ENCODE measurements at places on chromosomes 3 and 15.

GRCh38 chr15:79644091-79644490 is 212.0 kb downstream of the MINAR1 start:
- DNase-seq = no peak

DNA sequence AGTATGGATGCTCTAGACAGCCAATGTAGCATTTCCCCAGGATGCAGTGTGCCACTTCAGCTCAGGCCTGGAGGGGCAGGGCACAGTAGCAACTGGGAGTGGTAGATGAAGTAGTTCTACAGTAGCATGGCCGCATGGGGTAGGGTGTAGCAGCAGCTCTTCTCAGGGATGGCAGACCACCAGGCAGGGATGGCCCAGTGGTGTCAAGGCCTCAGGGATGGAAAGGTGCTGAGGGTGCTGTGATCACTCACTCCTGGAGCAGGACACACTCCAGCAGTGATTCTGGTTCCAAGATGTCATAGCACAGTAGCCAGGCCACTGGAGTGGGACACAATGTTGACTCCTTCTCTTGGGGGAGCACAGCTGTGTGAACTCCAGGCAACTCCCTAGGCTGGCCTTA is 210.9 kb upstream of the LYSMD4 start:
- DNase-seq = no peak

DNA sequence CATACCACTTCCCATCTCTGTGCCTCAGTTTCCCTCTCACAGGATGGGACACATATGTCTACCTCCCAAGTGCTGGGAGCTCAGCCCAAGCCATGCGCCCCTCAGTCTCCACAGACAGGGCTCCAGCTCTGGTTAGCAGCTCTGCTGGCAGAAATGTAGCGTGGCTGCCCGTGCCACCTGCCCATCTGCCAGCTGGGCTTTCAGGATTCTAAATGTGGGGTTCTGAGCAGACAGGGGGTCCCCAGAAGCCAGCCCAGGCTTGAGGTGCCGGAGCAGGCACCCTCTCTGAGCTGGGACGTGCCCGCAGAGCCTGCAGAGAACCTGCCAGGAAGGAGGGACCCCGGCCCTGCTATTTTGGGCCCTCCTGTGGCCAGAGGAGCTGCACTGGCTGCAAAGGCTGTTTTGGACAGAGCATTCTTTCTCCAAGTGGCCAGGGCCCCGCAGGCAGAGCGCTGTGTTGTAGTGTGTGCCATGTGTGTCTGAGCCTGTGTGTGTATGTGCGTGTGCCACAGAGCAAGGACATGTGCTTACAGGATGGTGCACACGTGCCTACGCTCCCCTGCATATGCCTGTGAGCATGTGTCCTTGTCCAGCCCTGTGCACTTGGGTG is 31.7 kb downstream of the PSTPIP1 start:
- DNase-seq = peak; percentile 63

DNA sequence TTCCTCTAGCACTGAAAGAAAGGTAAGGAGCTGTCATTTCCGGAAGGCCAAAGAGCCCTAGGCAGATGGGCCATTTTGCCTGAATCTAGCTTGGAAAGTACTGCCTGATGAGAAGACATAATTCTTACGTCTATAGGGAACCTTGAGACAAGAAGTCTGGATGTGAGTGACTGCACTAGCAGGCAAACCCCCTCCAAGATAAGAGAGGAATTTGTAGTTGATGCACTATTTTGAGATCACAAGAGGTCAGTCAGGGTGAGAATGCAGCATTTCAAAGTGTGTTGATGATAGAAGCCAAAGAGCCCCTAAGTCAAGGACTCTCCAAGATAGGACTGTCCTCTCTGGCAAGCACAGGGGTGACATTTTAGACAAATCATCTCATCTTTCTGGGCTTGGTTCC is 99.2 kb downstream of the HES1 start:
- no peak for DNase-seq

- DNase-seq = no peak
Measured at GRCh38 chr3:55708242-55708641, 221.1 kb upstream of the WNT5A start.

DNA sequence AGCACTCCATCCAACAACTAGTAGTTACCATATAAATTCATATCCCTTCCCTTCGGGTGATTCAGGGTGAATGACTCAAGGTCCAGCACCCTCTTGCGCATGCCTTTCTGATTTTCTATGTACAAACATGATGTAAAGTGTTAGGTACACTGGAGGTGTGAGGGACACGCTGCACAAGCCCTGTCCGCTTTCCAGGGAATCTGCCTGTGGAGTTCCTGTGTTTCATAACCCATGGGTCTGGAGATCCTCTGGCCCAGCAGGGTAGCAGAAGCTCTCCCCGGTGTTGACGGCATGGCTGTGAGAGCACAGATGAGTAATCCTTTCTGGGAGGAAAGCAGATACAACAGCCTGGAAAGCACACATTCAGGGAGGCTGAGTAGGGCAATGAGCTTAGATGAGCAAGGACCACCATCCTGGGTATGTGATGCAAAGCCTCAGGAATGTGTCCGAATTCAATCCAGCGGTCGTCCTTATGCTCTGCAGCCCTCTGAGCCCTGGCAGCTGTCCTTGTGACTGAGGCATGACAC is 142.9 kb upstream of the TP63 start:
- no peak for DNase-seq

GRCh38 chr3:127096256-127097071 is 96.5 kb upstream of the PRR23E start:
- peak; percentile 50 for DNase-seq

DNA sequence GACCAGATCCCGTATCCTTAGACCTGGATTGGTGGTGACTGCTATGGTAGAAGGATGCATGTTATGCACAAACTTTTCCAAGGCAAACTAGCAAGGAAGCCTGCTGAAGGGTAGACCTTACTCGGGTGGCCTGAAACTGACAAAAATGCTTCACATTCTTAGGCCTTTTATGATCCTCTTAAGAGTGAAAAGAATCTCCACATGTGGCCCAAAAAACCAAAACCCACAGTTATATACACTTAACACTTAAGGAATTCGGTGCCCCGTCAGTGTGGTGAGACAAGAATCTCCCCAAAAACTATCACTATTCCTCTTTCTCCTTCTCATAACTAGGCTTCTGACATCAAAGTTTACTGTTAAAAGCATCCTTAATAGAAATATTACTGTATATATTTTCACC is 130.1 kb upstream of the SOX2 start:
- no peak for DNase-seq

DNA sequence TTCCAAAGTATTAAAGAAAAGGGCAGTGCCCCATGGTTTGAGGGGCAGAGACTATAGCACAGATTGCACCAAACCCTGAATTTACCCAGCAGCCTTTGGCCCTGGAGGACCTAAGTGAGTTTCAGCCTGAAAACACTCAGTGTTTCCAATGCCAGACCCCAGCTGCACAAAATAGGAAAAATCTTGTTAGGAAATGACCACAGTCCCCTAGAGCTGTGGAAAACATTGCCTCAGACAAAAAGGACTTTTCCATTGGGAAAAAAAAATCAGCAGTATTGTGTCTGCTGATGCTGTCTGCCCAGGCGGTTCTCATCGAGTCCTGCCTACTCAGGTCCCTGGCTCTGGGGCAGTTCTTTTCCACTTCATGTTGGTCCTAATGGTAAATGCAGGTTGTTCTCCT is 121.7 kb upstream of the DLG1 start:
- no peak for DNase-seq

DNA sequence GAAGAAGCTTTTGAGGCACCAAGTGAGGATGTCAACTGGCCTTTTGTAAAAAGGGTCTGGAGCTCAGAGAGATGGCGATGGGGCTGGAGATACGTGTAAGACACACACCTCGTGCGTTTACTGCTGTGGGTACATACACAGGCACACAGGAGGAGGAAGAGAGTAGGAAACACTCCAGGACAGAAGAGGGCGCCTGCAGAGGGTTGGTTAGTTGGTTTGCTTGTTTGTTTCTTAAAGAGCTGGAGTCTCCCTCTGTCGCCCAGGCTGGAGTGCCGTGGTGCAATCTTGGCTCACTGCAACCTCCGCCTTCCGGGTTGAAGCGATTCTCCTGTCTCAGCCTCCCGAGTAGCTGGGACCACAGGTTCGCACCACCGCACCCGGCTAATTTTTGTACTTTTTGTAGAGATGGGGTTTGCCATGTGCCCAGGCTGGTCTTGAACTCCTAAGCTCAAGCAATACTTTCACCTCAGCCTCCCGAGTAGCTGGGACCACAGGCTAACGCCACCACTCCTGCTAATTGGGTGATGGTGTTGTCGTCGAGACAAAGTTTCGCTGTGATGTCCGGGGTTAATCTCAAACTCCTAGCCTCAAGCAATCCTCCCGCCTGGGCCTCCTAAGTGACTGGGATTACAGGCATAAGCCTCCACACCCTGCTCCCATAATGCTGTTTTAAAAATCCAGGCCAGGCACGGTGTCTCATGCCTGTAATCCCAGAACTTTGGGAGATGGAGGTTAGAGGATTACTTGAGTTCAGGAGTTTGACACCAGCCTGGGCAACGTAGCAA is 1.3 kb upstream of the PRR20G start:
- DNase-seq = no peak

- no peak for DNase-seq
Measured at GRCh38 chr3:74139648-74140047, 474.8 kb downstream of the CNTN3 start.

DNA sequence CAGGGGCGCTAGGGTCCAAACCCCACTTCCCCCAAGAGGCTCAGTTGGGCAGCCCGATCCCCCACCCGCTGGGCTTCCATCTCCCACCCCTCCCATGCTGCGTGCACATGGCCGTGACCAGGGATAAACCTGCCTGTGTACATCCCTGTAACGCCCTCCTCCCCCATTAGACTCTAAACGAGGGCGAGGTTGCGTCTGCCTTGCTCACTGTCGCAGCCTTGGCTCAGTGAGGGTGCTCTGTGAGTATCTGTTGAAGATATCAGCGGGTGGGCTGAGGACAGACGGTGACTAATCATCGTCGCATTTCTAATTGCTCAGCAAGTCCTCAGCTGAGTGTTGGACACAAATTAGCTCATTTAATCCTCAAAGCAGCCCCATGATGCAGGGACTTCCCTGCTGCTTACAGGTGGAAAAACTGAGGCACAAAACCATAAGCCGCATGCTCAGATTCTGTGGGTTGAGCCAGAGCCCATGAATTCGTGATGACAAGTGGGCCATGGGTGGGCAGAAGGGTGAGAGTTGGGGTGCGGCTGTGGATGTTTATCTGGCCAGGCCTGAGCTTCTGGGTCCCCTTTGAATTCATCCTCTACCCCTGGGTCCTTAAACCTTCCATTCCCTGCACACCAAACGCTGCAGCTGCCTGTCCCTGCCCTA is 26.0 kb downstream of the FBLN2 start:
- DNase-seq = peak; percentile 60

DNA sequence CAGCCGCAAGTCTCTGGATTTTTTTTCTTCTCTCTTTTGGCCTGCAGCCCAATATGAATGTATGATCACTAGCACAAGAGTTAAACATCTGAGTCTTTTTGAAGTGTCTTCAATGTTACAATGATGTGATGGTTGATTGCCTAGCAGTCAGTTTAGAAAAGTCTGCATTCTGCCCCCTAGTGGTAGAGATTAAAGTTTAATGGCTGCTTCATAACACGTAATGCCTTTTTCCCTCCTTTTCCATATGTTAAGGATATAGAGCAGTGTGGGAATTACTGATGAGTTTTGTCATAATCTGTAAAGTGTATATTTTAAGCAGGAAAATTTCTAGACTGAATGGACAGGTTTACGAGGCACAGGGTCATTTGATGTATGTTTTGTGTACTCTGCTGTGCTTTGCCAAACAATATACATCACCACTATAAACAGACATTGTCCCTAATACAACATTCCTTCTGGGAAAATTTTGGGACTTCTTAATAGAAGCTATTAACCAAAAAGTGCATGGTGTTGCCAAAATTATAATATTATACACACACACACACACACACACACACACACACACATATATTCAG is 1038.5 kb upstream of the NR2F2 start:
- no peak for DNase-seq

DNA sequence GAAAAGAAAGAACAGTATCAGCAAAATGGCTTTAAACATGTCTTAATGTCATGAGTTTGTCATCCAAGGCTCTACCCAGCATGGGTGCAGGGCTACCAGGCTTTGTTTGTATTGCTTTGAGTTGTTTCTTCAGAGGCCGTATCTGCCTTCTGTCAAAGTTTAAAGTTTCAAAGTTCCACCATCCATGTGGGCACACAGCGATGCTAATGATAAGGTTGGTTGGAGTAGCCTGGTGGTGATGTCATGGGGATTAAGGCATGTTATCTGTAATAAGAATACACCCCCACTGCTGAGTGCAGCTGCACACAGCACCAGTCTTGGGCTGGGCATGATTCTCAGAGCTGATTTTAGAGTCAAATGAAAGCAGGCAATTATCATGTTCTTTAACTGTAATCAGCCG is 72.0 kb upstream of the LRTM1 start:
- DNase-seq = no peak

- peak; percentile 49 for DNase-seq
Measured at GRCh38 chr15:42059661-42060476, 34.5 kb downstream of the PLA2G4D start.

DNA sequence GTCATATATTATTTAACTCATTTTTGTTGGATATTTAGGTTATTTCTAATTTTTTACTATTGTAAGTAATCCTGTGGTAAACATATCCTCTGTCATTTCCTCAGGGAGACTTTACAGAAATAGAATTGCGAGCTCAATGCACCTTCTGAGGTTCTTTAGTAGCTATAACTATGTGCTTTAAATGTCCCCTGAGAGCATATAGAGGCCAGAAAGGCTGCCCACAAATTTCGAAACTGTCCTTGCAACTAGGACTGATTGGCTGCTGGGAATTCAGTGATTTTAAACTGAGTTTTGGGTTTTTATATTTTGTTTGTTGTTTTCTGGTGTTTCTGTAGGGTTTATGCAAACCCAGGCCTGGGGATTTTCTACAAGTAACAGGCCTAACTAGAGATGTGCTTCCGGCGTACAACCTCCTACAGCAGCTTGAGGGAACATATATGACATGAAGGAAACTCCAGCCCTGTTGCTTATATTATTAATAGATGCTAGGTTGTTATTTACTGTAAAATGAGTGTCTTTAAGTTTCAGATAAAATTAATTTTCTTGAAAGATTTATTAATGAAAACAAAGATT is 29.1 kb upstream of the P4HTM start:
- DNase-seq = no peak

- DNase-seq = no peak
Measured at GRCh38 chr3:17753632-17753992, 11.2 kb upstream of the TBC1D5 start.

GRCh38 chr3:197149528-197149927 is 119.9 kb upstream of the MELTF start:
- DNase-seq = no peak

All from tibial artery (tissue), 4 donors.